ENCODE measurements at places on chromosomes 4 and X.

DNA sequence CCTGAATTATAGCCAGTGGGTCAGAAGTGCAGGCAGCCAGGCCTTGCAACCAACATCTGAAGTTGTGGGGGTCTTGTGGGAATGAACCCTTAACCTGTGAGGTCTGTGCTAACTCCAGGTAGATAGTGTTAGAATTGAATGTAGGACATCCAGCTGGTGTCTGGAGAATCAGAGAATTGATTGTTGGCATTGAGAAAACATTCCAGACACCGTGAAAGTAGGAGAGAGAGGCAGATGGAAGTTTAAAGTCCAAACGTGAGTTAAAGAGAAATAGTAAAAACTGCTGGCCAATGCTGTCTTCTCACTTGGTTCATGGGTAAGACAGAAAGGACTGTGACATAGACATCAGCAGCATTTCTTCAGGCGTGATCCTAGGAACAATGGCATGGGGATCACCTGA, 27.7 kb downstream of the CASP3 start:
- no peak for DNase-seq

- DNase-seq, result peak; percentile 76
Observed at GRCh38 chr4:6783111-6783981, 819 bp downstream of the KIAA0232 start.

GRCh38 chrX:126982158-126982557, 162.6 kb downstream of the PRR32 start:
- DNase-seq, result no peak

GRCh38 chr4:60822986-60823385, 377.1 kb upstream of the ADGRL3 start:
- DNase-seq, result no peak

DNA sequence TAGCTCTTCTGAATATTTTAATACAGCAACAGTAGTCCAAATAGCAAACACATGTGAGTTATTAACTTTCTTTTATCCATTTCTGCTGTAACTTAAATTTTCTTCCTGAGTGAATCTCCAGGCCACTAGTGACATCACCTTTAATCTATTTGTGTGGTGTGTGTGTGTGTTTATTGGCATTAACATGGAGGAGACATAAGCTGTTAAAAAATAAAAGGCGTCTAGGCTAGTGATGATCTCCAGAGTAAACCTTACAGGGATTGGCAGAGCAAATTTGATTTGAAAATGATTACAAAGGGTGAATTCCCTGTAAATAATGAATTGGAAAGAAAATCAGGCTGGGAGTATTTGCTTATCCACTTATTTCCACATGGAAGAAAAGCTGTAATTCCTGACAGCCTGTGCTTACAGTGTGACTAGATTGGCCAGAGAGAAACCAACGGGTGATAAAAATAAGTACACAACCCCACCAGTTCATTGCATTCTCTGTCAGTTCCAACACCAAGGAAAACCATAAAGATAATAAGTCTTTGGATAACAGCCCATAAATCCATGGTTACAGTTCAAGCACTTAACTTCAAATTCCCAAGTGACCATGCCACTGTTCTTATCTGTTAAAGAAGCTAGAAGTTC, 186.1 kb downstream of the ENOX2 start:
- no peak for DNase-seq

- DNase-seq, result no peak
Observed at GRCh38 chr4:38943343-38943742, 75.7 kb downstream of the FAM114A1 start.

- DNase-seq, result no peak
Observed at GRCh38 chrX:50108264-50108663, 92.5 kb downstream of the AKAP4 start.

- DNase-seq, result no peak
Observed at GRCh38 chr4:136461533-136461932, 1070.8 kb downstream of the PCDH18 start.

DNA sequence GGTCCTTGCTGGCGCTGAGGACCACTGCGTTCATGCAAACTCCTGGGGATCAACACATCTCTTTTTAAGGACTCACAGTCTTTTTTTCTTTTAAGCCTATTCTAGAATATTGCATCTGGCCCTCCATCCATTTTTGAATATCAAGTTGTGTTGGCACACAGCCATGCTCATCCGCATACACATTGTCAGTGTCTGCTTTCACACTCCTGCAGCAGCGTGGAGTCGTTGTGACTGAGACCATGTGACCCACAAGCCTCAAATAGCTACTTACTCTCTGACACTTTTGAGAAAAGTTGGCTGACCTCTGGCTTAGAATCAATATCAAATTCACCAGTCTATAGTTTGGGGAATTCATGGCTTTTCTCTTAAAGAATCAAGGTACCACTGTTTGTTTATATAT, 191.8 kb upstream of the S100G start:
- no peak for DNase-seq

- no peak for DNase-seq
Observed at GRCh38 chrX:45778616-45779015, 577.9 kb upstream of the DIPK2B start.

DNA sequence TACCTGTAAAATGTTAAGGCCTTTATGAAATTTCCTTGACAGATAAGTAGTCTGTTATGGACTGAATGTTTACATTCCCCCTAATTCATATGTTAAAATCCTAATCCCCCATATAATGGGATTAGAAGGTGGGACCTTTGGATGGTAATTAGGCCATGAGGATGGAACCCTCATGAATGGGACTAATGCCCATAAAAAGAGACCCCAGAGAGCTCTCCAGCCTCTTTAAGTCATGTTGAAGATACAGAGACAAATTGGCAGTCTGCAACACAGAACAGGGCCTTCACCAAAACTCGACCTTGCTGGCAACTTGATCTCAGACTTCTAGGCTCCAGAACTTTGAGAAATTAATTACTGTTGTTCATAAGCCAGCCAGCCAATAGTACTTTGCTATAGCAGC, 1344.5 kb upstream of the PCDH7 start:
- DNase-seq, result no peak

DNA sequence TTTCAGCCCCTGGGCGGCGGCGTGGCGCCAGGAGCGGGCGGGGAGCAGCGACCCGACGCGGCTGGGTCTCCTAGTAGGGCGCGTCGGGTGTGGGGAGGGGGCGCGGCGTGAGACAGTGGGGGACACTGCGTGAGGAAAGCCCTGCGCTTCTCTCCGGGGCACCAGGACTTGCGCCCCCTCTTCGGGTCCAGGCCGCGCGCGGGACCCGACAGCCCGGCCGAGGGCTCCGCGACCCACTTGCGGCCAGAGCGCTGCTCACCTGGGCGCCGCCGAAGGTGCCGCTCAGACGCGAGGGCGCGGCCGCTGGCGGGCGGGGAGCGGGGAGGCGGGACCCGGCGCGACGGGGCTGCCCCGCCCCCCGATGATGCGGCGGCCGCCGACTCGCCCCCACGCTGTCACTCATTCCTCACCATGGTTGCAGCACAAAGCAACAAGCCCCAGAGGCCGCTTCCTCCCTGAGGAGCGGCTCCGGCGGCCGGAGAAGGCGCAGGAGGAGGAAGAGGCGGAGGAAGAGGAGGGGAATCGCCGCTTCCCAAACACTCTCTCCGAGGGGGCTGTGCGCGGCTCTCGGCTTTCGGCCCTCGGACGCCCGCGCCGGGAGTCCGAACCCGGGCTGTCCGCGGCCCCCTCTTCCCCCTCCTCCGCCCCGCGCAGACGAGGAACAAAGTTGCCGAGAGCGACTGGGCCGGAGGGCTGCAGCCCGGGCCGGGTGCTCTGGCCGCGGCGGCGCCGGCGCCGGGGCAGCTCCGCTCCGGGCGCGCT, at the start of gene RAPGEF2:
Gene RAPGEF2, plus strand, starts transcription at position 458 of the 762 bp plus-strand sequence. CDS start 1,084 bp downstream, outside the sequence.
- peak; percentile 82 for DNase-seq

- no peak for DNase-seq
Observed at GRCh38 chr4:24007860-24008261, 118.0 kb upstream of the PPARGC1A start.

DNA sequence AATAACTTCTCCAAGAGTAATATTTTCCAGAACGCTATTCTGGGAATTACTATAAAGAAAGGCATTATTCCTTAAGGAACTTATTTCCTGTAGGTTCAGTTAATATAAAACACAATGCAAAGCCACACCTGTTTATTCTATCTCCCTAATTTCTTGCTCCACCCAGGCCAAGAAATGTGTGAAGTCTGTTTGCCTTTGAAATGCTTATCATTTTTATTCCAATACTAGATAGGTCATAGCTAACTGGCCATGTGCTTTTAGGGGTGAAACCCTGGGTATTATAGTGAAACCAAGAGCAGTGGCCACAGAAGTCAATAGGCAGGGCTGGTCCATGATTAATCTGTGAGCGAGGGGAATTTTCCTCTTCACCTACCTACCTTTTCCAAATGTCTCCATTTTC, 14.8 kb downstream of the CXCL3 start:
- no peak for DNase-seq

GRCh38 chr4:31366041-31366440, 645.9 kb downstream of the PCDH7 start:
- no peak for DNase-seq

GRCh38 chr4:80271801-80272200, 5.3 kb downstream of the FGF5 start:
- DNase-seq, result no peak

Data from stimulated activated CD4-positive, alpha-beta T cell treated with anti-CD3 and anti-CD28 coated beads, Interleukin-1b, Interleukin-23, amount 100 ng/mL, for 4 hours (primary cell).